ENCODE measurements at places on chromosomes 5 and 9. TPM values are rescaled to one million over a fixed set of nuclear protein-coding genes. Genes with fewer than 3 reads are reported as not detected.

SNX18 gene
- 25.2 TPM for total RNA-seq

DNA sequence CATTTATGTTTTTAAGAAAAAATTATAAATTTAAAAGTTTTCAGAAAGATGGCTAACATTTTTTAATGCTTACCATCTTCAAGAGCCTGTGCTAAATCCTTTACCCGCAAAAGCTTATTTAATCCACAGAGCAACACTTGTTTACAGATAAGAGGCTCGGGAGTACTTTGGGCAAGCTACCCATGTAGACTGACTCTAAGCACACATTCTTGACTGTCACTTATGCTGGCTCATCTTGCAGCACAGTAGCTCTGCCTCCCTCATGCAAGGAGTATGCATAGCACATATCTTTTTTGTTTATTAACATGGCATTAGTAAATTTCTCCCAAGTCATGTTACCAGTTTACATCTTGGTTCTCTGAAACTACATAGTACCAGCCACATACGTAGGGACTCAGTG lies 14.7 kb downstream of the SH3RF2 start:
- no peaks in the 10 kb centered on the region for H3K4me1 ChIP-seq
- H3K4me3 ChIP-seq: no peak overlapping the region
- no peak for DNase-seq
- no peaks in the 10 kb centered on the region for H3K36me3 ChIP-seq

- H3K4me1 ChIP-seq: peaks cover 59% of the 10 kb centered on the region
- peak overlapping the region; percentile 99 for H3K27ac ChIP-seq
- H3K4me3 ChIP-seq: no peak overlapping the region
- no peaks in the 10 kb centered on the region for H3K27me3 ChIP-seq
- no peaks in the 10 kb centered on the region for H3K36me3 ChIP-seq
These were observed 81.2 kb downstream of the GLDC start for GRCh38 chr9:6564360-6564759.

HSPB3 gene
- not detected for total RNA-seq

DNA sequence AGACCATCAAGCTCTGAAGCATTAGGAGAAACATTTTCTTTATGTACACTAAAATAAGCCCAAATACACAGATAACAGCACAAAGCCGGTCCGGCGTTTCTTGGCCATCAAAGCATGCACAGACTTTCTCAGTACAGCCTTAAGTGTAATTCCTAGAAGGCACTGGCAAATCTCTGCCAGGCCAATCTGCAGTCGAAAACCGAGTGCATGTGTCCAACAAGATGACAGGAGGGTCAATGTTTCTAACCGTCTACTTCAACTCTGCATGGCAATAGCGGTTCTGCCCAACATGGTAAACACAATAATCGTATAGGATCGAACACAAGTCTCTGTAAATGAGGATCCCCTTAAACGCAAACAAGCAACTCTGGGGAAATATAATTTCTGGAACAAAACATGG lies 1.1 kb downstream of the ARL15 start:
- DNase-seq: peak; percentile 47
- H3K27me3 ChIP-seq: peaks cover 9% of the 10 kb centered on the region
- peaks cover 24% of the 10 kb centered on the region for H3K4me1 ChIP-seq
- peak overlapping the region; percentile 83 for H3K4me3 ChIP-seq
- no peaks in the 10 kb centered on the region for H3K36me3 ChIP-seq

FSTL4 gene
- 0.07 TPM for total RNA-seq

DNA sequence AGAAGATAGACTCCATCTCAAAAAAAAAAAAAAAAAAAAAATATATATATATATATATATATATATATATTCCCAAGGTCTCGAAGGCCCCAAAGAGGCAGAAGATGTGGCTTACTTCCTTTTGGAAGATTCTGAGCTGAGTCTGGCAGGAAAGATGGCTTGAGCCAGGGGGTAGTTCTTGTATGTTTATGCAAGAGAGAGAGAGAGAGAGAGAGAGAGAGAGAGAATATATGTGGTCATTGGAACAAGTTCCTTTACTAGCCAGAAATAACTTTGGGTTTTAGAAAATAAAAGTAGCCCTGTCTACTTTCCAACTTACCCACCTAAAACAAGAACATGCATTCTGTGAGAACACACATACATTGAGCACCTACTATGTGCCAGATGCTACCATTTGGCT lies 17.6 kb downstream of the NCS1 start:
- no peak overlapping the region for H3K4me3 ChIP-seq
- H3K4me1 ChIP-seq: no peaks in the 10 kb centered on the region
